HEK293T (cell line): ENCODE measurements at places on chromosomes 2 and 18.

DNA sequence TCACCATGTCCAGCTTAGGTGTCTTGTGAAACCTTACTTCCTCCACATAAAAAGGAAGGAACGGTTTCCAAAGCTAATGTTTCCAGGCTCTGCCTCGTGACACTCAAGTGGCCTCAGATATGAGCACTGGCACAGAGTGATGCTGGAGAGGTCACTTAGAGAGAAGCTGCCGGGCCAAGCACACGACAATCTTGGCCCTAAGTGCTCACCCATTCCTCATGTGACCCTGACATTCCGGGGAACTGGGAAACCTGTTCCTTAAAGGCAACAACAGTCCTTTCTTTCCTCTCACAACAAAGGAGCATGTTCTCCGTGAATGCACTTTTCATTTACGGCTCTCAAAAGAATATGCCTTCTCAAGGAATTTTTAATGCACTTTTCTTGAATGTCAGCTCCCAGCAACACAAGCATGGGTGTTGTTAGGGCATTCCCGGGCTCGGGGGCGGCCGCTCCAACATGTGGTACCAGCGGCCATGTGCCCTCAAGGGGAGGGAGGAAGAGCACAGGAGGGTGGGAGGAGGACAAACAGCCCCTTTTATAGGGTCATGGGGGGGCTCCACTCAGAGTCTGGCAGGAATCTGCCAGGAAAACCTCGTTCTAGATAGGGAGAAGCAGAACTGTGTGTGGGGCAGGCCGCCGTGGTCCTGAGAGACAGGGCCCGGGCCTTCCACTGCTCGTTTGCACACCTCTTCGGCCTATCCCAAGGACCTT lies 118.6 kb downstream of the MBP start:
- no peak for DNase-seq

DNA sequence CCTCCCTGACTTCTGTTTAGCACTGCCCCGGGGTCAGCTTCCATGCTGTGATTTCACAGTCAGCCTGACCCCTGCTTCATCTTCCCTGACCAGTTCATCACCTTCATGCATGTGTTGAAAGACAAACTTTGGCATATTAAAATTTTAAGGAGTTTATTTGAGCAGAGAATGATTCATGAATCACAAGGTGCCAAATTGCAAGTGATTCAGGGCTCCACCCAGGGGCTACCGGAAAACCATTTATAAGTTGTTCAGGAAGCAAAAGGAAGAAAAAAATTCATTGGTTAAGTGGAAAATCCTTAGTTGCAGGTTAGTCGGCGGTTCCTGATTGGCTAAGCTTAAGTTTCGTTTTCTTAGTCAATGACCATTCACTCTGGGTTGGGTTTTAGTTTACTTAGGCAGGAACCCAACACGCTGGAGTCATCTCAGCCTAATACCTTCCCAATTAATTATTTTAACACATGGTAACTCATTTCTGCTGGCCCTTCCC lies 10.6 kb downstream of the IL1F10 start:
- no peak for DNase-seq

- peak; percentile 65 for DNase-seq
Observed at GRCh38 chr2:10412380-10412779, 35.7 kb downstream of the ODC1 start.

DNA sequence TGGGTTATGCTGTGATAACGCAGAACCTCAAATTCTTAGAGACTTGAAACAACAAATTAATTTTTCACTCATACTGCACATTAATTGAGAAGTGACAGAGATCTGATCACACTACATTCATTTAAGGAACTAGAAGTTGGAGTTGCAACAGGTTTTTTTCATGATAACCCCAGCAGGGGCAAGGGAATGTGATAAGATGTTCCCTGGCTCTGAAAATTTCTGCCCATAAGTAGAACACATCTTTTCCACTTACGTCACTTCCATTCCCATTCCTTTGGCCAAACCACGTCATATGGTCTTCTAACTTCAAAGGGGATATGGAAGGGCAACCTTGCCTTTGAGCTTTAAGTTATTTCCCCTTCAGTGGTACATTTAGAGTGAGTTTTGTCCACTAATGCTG lies 29.7 kb upstream of the PSME4 start:
- DNase-seq = no peak

DNA sequence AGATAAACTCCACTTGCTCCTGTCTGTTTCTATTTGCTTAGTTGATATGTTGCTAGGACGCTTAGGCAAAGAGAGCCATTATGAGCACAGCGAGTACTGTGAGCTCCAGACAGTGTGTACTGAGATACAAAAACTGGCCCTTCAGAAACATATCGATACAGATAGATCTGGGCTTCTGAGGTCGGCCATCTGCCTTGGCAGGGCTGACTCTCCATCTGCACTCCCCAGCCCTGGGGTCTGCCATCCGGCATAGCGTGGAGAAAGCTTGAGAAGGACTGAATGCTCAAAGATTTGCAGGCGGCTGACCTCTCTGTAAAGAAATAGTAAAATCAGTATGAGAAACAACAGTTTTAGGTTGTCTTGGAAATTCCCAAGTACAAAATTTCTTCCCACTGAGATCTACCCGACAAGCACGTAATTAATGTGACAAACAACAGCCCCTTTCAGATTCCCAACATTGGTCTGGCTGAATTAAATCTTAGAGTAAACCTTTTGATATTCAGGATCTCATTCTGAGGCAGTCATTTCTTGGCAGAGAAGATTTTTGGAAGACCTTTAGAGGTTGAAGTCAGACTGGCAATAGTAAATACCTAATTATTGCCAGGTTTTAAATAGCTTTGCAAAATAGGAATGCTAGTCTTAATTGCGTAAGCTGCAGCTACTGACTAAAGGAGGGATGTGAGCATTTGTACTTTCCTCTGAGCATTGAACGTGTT lies 127.4 kb downstream of the CHST9 start:
- DNase-seq = no peak

GRCh38 chr18:23592911-23593310 lies 6.6 kb upstream of the NPC1 start:
- DNase-seq = no peak
